Daoy (cell line): ENCODE measurements at places on chromosomes 5 and 9.

DNA sequence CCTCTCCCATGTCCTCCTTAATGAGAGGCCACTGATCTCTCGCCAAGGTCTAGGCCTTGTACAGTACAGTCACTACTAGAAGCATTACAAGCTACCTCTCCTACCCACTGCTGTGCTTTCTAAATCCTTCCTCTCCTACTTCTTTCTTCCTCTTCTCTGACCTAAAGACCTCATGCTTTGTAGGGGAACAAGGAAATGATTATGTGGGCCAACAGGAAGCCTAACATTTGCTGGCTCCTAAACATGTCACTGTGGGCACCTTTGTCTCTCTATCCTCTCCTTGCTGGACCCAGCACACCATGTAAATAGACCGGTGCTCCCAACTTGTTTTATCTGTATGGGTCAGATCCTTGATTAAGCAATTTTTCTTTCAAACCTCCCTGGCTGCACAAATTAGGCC is 16.7 kb downstream of the SLC28A3 start:
- no peak for DNase-seq

DNA sequence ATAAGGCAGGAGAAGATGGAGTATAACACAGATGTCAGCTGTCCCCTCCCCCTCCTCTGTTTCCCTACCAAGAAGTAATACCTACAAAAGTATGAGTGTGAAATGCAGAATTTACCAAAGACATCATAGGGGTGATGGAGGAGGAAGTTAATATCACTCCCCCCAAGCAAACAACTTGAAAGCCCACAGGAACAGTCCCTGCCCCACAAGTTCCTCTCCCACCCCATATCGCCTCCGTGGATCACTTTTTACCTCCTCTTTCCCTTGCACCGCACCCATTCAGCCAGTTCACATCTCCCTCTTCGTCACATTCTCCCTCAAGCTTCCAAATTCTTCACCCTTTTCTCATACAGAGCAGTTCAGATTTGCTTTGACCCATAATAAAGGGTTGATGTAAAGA is 7.0 kb upstream of the SIL1 start:
- no peak for DNase-seq

DNA sequence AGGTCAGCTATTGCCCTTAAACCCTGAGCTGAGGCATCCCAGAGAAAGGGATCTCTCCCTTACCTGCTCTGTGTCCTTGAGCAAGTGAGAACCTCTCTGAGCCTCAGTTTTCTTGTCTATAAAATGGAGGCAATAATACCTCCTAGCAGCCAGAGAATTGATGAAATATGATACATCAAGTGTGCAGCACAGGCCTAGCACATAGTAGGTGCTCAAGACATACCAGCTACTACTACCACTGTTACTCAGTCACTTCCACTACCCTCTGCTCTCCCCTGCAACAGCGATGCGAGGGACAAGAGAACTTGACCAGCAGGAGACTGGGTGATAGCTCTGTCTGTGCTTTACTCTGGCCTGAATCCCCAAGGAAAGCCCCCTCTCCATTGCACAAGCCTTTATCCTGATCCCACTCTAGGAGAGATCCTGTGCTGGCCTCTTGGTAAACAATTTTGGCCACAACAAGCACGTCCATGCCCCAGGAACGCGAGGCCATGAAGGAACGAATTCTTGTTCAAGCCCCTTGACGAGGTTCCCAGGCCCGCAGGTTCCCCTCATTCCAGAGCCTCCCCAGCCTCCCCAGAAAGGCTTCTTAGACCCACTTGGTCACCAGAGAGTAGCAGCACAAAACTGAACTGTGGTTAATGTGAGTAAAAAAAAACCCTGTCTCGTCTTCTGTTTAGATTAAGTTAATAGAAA is 39.4 kb downstream of the LRSAM1 start:
- DNase-seq: no peak

GRCh38 chr5:132369007-132369473 is 470 bp upstream of the SLC22A5 start:
- no peak for DNase-seq

- no peak for DNase-seq
Measured at GRCh38 chr9:89601306-89601705, 3.5 kb upstream of the GADD45G start.

- no peak for DNase-seq
Measured at GRCh38 chr5:105632043-105632442, 2038.7 kb downstream of the EFNA5 start.

GRCh38 chr9:84229191-84229590 is 111.4 kb downstream of the SLC28A3 start:
- no peak for DNase-seq

GRCh38 chr5:68446070-68446357 is 230.5 kb downstream of the PIK3R1 start:
- DNase-seq: no peak

- no peak for DNase-seq
Measured at GRCh38 chr5:165130656-165131055, 1625.2 kb downstream of the MAT2B start.

DNA sequence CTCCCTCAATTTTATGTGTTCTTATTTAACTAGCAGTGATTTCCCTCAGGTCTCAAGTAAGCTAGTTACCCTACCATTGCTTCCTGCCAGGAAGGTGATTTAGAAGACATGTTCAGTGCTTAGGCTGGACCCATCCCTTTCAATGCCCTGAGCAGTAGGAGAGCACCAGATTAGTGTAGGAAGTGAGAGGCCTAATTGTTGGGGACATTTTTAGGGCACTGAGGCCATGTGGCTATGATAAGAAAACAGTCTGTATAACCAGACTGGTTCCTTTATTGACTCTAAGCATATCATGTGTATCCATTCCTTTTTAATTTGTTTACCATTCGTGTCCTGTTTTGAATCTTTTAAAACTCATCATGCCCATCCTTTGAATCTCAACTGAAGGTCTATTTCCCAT is 312.3 kb upstream of the PRR16 start:
- DNase-seq: no peak

GRCh38 chr5:170333161-170333910 is 35.8 kb upstream of the LCP2 start:
- DNase-seq: no peak

DNA sequence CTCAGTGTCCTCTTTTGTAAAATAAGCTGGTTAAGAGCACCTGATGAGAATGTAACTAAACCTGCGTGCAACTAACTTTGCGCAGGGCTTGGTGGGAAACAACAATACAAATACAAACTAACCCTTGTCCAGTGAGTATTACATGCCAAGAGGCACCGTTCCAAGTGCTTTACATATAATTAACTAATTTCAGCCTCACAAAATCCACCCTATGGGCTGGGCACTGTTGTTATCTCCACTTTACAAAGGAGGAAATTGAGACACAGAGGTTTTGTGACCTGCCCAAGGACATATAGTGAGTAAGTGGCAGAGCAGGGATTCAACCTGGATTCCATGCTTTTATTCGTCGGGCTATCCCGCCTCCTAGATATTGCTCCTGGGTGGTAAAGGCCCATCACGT is 26.2 kb upstream of the TNIP1 start:
- DNase-seq: no peak

GRCh38 chr9:108759399-108759798 is 96.4 kb downstream of the ACTL7B start:
- DNase-seq: no peak

DNA sequence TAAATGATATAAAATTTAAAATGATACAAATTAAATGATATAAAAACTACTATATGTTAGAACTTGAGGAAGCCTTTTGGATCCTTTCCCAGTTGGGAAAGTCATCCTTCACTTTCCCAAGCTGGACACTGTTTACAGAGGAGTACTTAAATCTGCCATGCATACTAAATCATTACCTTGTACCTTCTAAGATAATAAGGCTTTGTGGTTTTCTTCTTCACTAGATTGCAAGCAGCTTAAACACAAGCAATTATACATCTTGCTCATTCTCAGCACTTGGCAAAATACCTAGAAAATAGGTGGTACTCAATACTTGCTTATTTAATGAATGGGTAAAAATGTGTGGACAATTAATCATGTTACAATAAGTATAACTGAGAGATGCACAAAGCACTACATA is 666.8 kb downstream of the PTPRD start:
- no peak for DNase-seq
